Fibroblast of lung (primary cell): ENCODE measurements at places on chromosomes 16 and 17. TPM values are rescaled to one million over a fixed set of nuclear protein-coding genes. Genes with fewer than 3 reads are reported as not detected.

ALDH3A1 gene
- under 0.01 and 0.17 TPM in 2 replicates for total RNA-seq

- DNase-seq = no peak
Observed at GRCh38 chr16:89341279-89341678, 123.8 kb downstream of the ZNF778 start.

DNA sequence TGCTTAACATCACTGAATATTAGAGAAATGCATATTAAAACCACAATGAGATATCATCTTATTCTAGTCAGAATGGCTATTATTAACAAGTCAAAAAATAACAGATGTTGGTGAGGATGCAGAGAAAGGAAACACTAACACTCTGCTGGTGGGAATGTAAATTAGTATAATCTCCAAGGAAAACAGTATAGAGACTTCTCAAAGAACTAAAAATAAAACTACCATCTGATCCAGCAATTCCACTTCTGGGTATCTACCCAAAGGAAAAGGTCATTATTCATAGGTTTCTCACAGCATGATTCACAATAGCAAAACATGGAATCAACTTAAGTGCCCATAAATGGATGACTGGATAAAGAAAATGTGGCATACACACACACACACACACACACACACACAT, 166.4 kb downstream of the CEP112 start:
- peak; percentile 44 for DNase-seq

GRCh38 chr16:78516006-78516736, 416.7 kb downstream of the WWOX start:
- DNase-seq = no peak

GRCh38 chr17:57913575-57914272, 41.5 kb downstream of the CUEDC1 start:
- no peak for DNase-seq
